ENCODE measurements at places on chromosomes 11 and 22.

DNA sequence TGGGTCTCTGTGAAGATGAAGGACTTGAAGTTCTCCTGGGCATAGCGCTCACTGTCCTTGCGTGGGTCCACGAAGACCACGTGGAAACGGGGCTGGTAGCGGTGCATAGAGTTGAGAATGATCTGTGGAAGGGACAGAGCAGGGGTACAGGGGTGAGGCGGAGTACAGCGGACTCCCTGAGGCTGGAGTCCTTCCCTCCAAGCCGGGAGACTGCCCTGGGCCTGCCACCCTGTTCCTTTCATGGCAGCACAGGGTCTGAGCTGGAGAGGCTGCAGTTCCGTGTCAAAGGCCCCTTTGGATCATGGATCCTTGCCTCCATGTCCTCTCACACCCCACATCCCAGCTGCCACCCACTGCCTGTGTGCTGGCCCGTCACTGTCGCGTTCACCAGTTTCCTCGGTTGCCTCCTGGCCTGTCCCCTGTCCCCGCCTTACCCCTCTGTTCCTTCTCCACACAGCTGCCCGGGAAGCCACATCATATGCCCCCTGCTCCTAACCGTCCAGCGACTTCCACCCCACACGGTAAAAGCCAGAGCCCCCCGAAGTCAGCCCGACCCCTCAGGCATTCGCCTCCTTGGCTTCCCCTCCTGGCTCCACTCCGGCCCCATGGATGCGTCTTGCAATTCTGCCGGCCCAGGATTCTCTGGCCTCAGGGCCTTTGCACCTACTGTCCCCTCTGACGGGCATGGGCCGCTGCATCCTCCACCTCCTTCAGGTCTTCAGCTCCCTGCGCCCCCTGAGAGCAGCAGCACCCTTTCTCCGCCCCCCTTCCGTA, 3.4 kb upstream of the NUDT8 start:
- no peak for DNase-seq

DNA sequence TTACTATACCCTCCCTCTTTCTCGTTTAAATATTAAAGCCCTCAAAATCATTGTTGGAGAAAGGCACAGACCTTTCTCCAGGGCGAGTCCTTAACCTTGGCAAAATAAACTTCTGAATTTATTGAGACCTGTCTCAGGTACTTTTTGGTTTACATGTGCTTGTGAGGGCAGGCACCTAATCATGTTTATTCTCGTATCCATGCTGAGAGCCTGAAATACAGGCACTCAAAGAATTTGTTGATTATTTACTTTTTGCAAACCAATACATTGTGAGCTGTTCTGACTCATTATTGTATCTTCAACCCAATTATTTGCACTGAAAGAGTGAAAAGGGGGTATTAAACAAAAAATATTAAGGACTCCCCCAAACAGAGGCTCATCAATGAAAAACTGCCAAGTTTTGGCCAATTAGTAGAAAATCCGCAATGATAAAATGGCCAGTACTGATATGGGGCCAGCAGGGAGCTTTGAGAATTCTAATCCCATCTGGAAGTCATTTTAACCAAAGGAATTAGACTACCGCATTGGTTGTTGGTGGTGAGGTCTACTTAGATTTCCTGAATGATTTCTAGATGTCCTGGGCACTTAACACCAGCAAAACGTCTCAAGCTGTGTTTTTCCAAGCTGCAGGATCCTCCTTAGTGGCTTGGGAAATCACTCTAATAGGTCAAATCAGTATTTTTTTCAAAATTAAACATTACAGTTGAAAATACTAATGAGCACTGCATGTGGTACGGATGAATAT, 157.3 kb downstream of the SWAP70 start:
- no peak for DNase-seq

GRCh38 chr11:113481672-113482071, 6.5 kb upstream of the DRD2 start:
- DNase-seq, result no peak

DNA sequence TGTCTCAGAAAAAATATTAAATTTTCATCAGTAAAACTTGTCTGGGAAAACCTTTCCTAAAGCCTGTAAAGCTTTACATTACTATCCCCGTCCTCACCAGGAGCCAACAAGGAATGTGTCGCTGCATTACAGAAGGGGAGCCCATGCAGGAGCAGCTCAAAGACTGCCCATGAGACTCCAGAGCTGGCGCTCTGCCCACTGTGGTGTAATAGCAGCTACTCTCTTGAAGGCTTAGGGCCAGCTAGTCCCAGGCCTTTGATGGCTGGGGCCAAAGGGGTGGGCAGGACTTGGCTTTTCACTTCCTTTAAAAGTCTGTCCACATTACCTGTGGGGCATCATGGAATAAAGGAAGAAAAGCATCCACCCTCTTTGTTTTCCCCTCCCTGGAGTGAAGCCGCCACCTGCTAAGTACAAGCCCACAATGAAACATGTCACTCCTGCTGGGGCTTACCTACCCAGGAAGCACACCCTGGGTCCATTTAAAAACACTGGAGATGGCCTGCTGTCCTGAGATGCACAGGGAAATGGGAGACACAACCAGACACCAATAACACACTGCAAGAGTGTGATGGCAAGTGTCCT, 150.7 kb downstream of the ADAMTS15 start:
- no peak for DNase-seq

GRCh38 chr11:123437236-123437979, 7.3 kb downstream of the GRAMD1B start:
- DNase-seq, result no peak

DNA sequence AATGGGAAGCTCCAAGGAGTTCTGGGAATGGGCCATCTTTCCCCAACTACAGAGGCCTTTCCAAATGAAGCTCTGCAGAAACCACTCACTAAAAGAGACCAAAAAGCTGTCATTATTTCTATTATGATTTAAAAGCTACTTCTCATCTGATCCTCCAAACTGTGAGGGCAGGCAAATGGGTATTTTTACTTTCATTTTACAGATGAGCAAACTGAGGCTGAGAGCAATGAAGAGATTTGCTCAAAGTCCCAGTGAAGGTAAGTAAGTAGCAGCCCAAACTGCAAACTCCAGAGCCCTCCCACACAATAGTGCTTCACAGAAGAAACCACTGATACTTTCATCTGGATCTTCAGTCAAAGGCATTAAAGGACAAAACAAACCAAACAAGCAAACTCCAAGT, 1.4 kb downstream of the RSPH14 start:
- no peak for DNase-seq

DNA sequence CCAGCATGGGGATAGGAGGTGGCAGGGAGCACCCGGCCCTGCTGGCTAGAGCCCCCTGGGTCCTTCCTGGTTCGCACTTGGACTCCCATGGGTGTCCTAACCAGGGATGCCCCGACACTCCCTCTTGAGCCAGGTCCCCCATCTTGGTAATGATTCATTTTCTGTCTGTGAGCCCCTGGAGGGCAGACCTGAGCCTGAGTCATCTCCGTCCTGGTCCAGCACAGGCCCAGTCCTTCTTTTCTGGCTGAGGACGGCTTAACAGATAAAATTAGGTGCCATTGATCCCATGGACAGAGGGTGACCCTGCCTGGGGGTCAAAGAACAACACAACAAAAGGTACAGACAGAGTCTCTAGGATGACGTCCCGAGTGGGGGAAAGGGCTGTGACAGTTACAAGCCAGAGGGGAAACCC, 3.5 kb downstream of the RHOD start:
- DNase-seq, result no peak

DNA sequence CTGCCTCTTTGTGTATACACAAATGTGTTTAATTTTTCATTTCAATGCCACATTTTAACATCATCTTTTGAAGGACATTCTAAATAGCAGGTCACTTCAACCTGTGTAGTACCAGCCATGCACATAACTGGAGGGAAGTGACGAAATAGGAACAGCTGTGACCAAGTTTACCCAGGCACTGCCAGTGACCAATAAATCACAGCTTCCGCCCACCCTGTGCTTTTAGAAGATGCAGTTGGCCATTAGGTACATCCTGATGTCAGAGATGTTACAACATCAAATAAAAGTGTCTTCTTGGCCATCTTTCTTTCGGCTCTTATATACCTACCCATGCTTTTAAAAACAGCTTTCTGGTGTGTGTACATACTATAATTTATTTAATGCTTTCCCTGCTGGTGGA, 7.8 kb downstream of the LDLRAD3 start:
- DNase-seq, result peak; percentile 94

DNA sequence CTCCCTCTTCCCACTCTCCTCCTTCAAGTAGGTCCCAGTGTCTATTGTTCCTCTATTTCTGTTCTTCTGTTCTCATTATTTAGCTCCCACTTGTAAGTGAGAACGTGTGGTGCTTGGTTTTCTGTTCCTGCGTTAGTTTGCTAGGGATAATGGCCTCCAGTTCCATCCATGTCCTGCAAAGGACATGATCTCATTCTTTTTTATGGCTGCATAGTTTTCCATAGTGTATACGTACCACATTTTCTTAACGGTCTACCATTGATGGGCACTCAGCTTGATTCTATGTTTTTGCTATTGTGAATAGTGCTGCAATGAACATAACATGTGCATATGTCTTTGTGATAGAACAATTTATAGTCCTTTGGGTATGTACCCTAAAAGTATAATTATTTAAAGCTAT, 26.2 kb downstream of the C2CD3 start:
- no peak for DNase-seq

- no peak for DNase-seq
These were observed 170.2 kb downstream of the DCDC1 start for GRCh38 chr11:31199378-31199777.

DNA sequence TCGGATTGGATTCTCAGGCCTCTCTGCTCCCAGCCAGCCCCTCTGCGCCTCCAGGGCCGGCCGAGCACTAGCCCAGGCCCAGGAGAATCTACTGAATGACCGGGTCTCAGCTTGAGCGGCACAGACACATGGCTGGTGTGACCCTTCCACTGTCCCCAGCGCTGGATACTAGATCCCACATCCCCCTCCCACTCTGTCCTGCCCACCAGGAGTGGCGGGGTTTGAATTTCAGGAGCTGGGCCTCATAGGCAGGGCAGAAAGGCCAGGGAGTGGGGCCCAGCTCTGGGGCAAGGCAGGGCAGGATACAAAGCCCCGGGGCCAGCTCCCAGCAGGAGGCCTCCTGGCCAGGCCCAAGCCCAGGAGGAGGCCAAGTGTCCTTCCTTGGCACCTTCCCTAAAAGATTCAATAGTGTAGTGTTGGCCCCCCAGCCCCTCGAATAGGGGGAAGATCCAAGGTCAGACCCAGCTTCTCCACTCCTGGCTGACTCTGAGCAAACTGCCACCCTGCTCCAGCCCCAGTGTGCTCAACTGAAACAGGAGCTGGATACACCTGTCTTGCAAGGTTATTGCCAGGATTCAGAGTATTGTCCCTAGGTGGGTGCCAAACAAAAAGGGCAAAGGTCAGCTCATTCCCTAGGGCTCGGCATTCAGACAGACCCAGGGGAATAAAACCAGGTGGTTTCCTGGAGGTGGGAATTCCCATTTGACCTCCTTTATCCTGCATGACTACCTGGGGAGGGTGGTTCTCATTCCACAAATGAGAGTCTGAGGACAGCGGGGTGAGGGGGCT, 22.5 kb upstream of the TCF20 start:
- no peak for DNase-seq

DNA sequence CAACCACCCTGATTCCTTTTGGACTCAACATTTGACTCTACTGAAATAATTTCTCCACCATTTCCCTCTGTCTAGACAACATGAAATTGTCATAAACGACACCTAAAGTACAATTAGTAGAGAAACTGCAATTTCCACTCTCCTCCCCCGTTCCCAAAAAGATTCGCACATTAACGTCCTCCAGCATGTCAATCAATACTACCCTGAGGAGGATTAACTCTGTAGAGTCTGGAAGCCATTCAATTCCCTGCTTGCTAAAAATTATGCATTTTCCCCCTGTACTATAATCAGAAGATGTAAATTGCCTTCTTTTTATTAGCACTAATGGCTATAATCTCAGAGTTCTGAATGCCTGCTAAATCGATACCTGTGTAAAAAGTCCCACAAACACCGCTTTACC, 70.5 kb downstream of the AMBRA1 start:
- no peak for DNase-seq

DNA sequence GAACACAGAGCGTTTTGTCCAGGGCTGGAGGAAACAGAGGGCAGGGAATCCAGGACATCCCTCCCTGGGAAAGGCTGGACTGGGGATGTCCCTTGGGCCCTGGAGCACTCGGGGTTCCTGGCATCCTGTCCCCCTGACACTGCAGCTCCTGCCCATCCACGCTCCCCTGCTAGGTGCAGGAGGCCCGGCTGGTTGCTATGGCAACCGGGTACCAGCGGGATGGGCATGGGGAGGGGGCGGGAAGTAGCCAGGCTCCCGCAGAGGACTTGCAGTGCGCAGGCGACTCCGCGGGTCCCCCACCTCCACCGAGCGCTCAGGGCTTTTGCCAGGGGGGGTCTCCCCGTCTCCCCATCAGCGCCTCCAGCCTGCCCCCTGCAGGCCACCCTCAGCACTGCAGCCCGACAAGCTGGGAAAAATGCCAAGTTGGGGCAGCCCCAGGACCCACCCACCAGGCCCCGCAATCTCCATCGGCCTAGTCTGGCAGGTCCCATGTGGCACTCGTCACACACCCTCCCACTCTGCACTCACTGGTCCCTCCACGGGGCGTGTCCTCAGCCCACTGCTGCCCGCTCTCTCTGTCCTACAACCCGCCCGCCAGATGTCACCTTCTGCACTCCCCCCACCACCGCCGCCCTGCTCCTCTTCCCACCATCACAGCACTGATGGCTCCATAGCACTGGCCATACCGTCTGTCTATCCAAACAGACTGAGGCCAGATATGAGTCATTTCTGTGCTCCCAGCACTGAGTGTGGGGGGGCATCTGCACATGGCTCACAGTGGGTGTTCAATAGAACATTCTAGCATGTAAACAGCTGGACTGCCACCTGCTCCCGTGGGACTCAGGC, 31.5 kb downstream of the KIAA0930 start:
- DNase-seq, result no peak

GRCh38 chr11:25775603-25776002, 556.3 kb upstream of the ANO3 start:
- no peak for DNase-seq

All from SHP77 treated with DMSO at 0.1 percent for 48 hours (cell line).